ENCODE measurements at places on chromosomes 5 and 9.

DNA sequence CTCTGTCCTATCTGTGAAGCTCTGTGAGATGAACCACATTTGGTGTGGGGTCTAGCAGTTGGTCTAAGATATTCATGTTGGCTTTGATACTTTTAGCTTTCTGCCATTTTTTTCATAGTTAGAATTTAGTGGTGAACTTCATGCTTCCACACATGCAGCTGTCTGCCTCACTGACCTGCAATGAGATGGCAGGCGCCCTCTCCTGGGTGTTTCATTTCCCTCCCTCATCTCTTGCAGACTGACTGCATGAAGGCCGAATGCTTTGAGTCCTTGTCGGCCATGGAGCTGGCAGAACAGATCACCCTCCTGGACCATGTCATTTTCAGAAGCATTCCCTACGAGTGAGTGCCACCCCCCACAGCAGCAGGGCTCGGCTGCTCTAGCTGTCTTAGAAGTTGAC lies 26.1 kb upstream of the CKMT2 start:
- DNase-seq = no peak

- DNase-seq = no peak
Measured at GRCh38 chr9:92616655-92617111, 53.2 kb downstream of the IPPK start.

DNA sequence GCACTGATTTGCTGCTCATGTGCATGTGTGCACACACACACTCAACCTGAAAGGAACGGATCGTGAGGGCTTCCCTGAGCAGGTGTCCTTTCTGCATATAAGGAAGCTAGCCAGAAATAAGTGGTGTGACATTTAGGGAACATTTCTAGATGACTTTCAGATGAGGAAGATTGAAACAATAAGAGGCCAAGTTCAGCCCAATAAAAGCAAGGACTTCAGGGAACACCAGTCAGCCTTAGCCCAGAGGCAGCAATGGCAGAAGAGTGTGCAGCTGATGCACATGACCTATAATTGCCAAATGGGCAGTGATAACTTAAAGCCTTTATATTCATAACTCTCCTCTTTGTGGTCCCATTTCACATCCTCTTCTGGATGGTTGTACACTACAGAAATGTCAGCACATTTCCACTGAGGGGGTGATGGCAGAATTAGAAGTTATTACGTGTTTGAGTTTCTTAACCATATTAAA lies 255.5 kb downstream of the TRIM32 start:
- no peak for DNase-seq

- DNase-seq = no peak
Measured at GRCh38 chr5:65172486-65173129, 309.1 kb downstream of the ADAMTS6 start.

- DNase-seq = no peak
Measured at GRCh38 chr5:97067296-97067850, 75.0 kb downstream of the LIX1 start.

- DNase-seq = no peak
Measured at GRCh38 chr9:89766991-89767390, 162.2 kb downstream of the GADD45G start.
